Upper lobe of right lung (tissue), 1 donor: ENCODE measurements at places on chromosomes 12 and 14. TPM values are rescaled to one million over a fixed set of nuclear protein-coding genes. Genes with fewer than 3 reads are reported as not detected.

DNA sequence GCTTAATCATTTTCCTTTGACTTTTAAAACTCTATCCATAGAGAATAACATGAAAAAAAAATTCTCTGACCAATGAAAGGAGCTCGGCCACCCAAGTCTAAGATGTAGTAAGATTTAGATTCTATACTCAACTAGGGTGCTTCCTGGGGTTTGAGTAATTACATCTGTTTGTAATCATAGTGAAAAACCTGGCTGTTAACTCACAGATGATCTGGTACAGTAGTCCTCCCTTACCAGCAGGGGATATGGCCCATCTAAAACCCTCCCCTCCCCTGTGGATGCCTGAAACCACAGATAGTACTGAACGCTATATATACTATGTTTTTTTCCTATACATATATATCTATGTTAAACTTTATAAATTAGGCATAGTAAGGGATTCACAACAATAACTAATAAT lies 89.2 kb downstream of the DAAM1 start:
- no peak overlapping the region for H3K4me3 ChIP-seq
- H3K4me1 ChIP-seq, result peaks cover 18% of the 10 kb centered on the region
- DNase-seq, result no peak
- H3K36me3 ChIP-seq, result no peaks in the 10 kb centered on the region
- no peak overlapping the region for H3K27ac ChIP-seq
- H3K27me3 ChIP-seq, result no peaks in the 10 kb centered on the region

The REP15 gene
- total RNA-seq, result 4.5 TPM

The SERPINA5 gene
- total RNA-seq, result 0.41 TPM

DNA sequence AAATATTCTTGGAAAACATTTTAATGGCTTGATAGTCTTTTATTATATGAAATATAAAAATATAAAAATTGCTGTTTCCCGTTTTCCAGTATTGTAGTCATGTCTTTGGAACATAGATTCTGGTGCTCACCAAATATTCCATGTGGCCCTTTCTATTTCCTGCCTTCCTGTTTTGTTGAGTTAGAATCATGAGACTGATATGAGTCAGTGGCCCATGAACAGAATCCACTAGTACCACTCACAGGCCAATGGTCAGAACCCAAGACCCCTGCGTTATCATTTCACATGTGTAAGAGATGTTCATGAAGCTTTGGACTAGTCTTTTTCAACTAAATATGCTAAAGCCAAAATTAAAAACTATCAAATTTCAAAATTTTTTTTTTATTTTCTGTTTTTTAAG lies 56.9 kb downstream of the BICD1 start:
- no peak overlapping the region for H3K4me3 ChIP-seq
- no peaks in the 10 kb centered on the region for H3K4me1 ChIP-seq
- no peak for DNase-seq
- H3K27me3 ChIP-seq, result no peaks in the 10 kb centered on the region
- H3K36me3 ChIP-seq, result no peaks in the 10 kb centered on the region

The CRIP2 gene
- total RNA-seq, result 191 TPM

DNA sequence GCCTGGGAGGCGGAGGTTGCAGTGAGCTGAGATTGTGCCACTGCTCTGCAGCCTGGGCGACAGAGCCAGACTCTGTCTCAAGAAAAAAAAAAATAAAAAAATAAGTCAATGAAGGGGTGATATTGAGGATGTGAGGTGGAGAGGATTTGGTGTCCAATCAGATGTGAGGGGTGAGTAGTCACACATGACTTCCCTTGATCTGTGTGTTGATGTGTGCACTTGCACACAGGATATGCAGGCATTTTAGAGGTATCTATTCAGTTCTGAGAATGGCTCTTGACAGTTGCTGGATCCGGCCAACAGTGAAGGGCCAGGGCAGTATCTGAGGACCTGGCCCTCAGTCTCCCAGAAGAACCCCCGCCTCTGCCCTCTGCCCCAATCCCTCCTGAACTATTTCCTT lies 7.8 kb upstream of the SP7 start:
- H3K27ac ChIP-seq, result peak overlapping the region; percentile 74
- no peak for DNase-seq
- peaks cover 12% of the 10 kb centered on the region for H3K4me1 ChIP-seq
- peaks cover 2% of the 10 kb centered on the region for H3K27me3 ChIP-seq
- H3K4me3 ChIP-seq, result no peak overlapping the region

DNA sequence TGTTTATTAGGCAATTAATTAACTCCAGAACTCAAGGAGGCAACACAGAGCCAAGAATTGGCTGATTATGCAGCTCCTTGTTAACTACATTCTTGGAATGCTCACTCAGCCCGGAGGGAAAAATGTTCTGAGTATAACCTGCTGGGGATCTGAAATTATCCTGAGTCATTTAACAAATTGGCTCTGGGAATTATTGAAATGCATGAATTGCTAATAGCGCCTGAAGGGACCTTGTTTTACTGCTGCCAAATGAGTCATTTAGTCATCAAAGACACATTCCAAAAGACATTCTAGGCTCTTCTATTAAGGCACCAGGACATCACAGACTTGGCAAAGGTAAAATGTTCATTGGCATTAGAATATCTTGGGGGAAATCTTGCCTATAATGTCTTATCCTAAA lies 13.0 kb downstream of the TMEM52B start:
- H3K4me3 ChIP-seq, result no peak overlapping the region
- H3K4me1 ChIP-seq, result peaks cover 9% of the 10 kb centered on the region
- no peaks in the 10 kb centered on the region for H3K36me3 ChIP-seq
- DNase-seq, result no peak
- H3K27ac ChIP-seq, result no peak overlapping the region
- H3K27me3 ChIP-seq, result no peaks in the 10 kb centered on the region

DNA sequence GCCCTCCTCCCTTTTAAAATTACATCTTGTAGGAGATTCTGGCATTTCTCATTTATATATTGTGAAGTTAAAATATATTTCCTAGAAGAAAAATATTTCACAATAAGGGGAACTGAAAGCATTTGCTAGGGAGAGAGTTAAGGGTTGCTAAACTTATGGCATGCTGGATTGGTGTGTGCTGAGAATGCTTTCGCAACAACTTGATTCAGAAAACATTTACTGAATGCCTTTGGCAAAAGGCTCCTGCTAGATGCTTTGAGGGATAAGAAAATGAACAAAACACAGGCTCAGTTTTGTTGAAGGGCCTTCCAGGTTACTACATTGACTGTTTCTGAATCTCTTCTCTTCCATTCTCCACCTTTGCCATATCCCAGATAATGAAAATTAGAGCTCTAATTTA lies 67.5 kb downstream of the DIP2B start:
- H3K36me3 ChIP-seq, result no peaks in the 10 kb centered on the region
- no peaks in the 10 kb centered on the region for H3K27me3 ChIP-seq
- no peak overlapping the region for H3K4me3 ChIP-seq
- DNase-seq, result no peak
- peak overlapping the region; percentile 51 for H3K27ac ChIP-seq
